ENCODE measurements at places on chromosomes 2 and 18.

GRCh38 chr2:224401641-224402342 lies at the start of gene FAM124B:
Gene FAM124B, minus strand, starts transcription at chr2:224402107. Its CDS starts 339 bp downstream, at chr2:224401768.
- DNase-seq: peak; percentile 65

DNA sequence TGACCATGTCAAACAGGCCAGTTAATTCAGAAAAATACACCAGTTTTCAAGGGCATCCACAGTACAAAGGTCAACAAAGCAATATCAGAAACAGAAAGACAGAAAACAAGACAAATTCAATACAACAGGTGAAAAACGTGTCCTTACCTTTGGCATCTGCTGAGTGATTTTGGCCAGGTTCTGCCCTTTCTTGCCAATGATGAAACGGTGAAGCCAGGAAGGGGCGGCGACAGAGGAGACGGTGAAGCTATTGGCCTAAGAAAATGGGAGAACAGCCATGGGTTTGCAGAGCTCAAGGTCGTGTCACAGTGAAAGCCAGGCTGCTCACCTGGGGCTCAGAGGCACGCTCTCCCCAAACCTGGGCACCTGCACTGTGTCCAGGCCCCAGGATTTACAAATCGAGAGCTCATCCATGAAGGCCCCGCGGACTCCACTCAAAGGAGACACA lies 60.5 kb downstream of the HDLBP start:
- DNase-seq: no peak

DNA sequence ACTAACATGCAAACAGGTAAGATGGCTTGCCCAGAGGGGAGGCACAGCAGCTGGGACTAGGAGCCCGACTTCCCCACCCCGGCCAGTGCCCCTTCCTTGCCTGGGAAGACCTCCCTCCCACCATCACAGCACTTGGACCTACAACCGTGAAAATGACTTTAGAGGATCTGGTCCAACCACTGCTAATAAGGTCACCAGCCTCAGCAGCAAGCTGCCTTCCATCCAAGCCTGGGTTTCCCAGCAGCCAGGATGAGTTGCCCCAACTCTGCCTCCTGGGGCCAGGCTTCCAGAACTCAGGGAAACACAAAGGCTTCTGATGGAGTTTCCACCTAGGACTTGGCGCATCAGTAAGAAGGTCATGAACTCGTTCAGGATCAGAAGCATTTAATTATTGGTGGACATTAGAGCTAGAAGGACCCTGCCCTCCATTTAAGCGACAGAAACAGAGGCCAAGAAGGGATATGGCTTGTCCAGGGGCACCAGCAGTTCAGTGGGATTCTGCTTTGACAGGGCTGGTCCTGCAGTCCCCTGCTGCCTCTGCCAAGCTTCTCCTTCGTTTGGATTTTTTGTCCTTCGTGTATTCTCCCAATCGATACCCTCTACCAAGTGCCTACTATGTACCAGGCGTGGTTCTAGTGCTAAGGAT lies 403.0 kb upstream of the ID2 start:
- no peak for DNase-seq

DNA sequence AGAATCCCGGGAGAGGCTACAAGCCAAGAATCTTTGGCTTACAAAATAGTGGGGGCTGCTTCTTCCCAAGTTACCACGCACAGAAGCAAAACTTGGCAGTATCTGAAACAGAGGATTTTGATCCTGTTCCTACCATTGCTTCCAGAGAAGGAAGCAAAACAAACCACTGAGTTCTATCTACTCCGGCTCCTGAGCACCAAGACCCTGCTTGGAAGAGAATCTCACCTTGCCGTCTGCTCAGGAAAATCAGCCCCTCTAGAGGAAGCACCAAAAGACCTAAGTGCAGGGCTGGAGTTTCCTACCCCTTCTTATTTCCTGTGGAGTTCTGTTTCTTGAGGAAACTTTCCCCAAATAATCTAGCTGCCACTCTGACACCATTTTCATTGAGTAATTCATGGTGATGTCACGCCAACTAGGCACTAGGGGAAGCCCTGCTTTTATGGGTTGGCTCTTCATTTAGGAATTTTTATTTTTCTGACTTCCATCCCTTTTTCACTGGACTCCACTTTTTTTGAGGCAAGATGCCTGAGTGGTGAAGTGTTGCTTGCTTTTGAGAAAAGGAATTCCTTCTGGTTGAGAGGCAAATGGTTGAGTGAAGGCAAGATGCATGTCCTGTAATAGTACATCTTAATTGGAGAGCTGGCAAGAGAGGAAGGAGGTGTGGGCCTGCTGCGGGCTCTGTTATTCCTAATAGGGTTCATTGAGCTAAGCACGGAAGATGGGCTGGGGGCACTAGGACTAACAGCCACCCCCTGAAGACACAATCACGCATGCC lies 36.8 kb upstream of the EML4 start:
- DNase-seq: peak; percentile 92

DNA sequence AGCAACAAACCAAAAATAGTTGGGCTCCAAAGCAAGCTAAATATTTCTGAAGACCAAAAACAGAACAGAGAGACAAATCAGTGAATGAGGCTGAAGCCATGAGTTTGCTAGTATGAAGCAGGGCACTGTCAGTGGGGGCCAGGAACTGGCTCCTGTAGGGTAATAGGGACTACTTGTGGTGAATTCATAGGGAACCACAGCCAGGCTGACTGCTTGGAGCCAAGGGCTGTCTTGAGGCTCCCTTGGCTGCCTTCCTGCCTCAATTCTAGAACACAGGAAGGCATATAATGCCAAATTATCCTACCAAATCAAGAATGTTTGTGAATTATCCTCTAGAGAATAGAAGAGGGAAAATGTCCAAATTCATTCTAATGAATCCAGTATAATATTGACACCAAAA lies 406.0 kb downstream of the CCDC85A start:
- no peak for DNase-seq

- no peak for DNase-seq
These were observed 209.0 kb downstream of the RNF152 start for GRCh38 chr18:61683856-61684255.
